ENCODE measurements at places on chromosomes 3 and 15.

GRCh38 chr3:56684029-56684428 is 964 bp upstream of the TASOR start:
- DNase-seq: no peak

DNA sequence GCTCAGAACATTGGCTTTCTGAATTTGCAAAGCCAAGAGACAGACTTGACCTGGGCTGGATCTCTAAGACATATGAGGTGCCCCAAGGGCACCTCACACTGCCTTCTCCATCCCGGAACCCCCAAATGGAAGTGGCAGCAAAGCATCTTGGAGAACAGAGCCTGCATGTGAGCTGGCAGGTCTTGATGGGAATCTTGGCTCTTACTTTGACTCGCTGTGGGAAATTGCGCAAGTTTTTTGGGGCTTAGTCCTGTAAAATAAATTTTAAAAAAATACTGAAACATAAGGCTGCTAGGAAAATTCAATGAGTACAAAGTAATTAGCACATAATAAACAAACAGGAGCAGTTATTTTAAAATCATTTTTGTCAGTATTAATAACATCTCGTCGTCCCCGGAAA is 13.7 kb upstream of the SEC22A start:
- DNase-seq: no peak

GRCh38 chr15:59203657-59204056 is 3.0 kb upstream of the LDHAL6B start:
- no peak for DNase-seq

DNA sequence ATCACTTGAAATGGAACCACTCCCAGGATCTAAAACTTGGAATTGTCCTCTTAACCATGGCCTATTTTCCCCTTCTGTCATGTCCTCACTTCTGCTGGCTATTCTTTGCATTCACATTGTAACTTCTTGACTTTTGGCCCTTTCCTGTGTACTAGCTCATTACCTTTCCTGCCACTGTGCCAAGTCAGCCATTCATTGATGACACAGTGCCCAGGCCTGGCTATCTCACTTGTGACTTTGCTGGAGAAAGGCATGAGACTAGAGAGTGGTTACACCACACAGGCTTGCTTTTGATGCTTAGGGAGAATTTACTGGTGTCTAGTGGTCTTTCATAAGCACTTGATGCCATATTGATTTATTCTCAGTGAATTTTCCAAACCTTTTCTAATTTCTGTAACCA is 101.1 kb downstream of the NR1D2 start:
- no peak for DNase-seq

DNA sequence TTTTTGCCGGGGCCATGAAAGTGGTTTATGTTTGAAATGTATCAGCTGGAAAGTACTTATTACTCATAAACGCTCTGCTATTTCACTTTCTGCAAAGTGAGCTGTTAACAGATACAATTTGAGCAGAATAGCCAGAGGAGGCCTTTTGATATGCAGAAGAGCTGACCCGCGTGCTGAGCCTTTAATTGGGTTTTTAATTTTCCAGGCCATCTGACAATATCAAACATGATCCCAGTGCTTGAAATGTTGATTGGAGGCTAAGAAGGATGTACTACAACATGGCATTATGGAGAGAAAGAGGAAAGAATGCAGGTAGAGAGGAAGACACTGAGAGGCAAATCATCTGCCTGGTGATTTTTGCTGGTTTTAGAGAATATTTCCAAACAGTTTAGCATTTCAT is 261.3 kb upstream of the MEIS2 start:
- no peak for DNase-seq

- no peak for DNase-seq
Measured at GRCh38 chr15:53328341-53328740, 431.1 kb downstream of the WDR72 start.

DNA sequence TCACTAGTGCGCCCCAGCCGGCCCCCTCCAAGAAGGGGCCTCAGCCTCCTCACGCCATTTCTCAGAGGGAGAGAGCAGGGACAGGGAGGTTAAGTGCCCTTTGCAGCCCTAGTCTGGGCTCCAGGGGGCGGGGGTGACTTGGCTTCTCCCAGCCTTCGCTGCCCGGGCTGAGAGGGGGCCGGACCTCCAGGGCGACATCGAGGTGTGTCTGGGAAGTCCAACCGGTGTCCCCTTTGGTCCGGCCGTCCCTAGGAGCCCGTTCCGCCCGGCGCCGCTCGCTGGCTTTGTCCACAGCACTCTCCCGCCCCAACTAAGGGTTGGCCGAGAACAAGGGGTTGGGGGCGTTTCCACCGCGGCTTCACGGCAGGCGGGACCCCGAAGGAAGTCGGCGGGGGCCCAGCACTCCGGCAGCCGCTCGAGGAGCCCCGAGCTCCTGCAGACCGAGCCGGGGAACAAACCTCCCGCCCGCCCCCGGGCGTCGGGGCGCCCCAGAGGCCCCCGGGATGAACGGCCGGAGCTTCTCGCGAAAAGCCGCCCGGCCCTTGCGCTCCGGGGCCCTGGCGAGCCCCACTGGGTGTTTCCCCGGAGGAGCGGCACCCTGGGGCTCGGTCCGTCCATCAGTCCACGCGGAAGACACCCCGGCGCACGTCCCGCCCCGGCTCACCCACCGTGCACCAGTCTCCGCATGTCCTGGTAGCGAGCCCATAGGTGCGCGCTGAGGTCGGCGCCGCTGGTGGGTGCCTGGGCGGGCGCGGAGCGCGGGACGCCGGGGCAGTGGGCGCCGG is 627 bp downstream of the NT5DC2 start:
- DNase-seq: no peak

GRCh38 chr15:66893294-66893693 is 172.1 kb upstream of the SMAD3 start:
- no peak for DNase-seq

DNA sequence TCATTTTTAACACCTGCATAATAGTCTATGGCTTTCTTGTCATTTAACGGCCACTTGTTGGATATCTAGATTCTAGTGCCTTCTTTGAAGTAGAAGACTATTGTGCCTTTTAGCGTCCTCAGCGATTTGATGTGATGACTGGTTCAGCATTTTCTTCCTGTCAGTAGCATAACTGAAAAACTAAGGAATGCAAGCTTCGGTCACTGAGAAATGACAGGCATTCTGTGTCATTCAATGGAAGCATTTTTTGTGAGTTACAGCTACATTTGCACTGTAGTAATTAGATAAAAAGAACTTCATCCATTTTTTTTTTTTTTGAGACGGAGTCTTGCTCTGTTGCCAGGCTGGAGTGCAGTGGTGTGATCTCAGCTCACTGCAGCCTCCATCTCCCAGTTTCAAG is 10.3 kb downstream of the NEK11 start:
- no peak for DNase-seq

GRCh38 chr3:100260081-100260684 is 609 bp upstream of the TBC1D23 start:
- no peak for DNase-seq

GRCh38 chr3:27503526-27503925 is 19.3 kb upstream of the SLC4A7 start:
- no peak for DNase-seq

- DNase-seq: no peak
Measured at GRCh38 chr3:159451482-159451881, 537.2 kb upstream of the IL12A start.

DNA sequence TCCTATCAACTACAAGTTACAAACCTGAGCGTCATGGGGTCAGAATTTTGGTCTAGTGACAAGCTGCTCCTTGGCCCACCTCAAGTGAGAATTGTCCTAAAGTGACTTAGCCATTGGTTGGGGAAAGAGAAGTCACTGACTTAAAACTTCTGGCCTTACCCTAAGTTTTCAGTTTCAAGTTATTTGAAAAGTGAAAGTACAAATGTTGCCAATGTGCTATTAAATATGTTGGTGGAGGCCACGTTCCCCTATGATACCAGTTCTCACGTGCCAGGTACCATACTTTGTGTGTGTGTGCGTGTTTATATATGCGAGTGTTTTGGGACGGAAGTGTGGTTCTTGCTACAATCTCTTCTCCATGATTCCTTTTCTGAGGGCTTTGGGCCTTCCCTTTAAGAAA is 22.6 kb upstream of the RASGRP1 start:
- no peak for DNase-seq

- no peak for DNase-seq
Measured at GRCh38 chr3:32705232-32705631, 20.2 kb downstream of the CNOT10 start.

DNA sequence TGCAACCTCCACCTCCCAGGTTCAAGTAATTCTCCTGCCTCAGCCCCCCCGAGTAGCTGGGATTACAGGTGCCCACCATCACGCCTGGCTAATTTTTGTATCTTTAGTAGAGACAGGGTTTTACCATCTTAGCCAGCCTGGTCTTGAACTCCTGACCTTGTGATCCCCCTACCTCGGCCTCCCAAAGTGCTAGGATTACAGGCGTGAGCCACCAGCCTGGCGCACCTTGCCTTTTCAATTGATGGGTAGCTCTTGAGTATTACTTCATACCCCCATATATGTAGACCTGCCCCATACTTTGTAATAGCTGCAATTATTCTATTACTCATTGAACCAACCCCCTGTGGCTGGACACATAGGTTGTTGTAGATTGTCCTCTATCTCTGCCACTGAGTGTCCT is 101.3 kb downstream of the LRRK1 start:
- DNase-seq: no peak

DNA sequence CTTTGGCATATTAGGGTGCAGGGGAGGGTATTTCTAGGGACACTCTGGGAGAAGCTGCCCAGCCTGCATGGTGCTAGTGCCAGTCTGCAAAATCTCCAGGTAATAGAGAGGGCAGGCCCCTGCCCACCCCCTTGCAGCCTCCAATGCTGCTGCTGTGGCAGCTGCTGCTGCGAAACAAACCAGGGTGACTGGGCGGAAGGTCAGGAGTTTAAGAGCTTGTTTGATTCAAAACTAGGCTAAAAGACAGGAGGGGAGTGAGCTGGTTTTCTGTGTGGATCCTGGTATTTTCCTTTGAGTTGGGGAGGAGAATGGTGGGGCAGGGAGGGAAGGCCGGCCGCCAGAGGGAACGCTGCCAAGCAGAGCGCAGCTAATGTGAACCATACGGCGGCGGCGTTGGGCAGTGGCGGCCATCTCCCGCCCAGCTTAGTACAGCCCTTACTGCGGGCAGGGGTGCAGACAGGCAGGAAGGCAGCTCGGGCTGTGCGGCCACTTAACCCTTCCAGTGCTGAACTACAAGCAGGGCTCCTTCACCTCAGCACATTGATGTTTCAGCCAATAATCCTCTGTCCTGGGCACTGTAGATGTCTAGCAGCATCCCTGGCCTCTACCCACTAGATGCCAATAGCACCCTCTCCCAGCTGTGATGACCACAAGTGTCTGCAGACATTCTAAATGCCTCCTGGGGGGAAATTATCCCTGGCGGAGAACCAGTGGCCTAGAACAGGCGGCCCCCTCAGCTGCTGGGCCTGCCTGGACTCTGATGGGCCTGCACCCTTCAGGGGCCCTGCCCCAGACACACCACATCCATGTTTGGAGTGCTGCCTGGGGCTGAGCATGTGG is 125.7 kb downstream of the EEFSEC start:
- no peak for DNase-seq

DNA sequence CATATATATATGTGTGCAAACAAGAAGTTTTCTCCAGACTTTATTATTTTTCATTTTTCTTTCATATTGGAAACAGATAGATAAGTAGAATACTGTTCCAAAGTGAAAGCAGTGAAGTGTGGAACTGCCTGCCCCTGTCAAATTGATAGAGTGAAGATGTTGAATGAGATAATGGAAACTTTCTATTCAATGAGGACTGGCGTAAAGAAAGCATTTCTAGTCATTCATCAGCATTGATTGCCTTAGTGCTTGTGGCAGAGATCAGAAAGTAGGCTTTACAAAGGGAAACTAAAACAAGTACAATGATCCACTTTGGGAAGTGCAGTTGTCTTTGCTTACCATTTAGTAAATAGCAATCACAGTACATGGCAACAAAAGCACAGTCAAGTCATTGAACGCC is 300.0 kb downstream of the CADM2 start:
- no peak for DNase-seq

- DNase-seq: no peak
Measured at GRCh38 chr15:99084965-99085364, 19.9 kb upstream of the SYNM start.

- DNase-seq: no peak
Measured at GRCh38 chr15:79952329-79952728, 18.7 kb downstream of the BCL2A1 start.

- no peak for DNase-seq
Measured at GRCh38 chr3:58013973-58014649, 5.9 kb downstream of the FLNB start.

DNA sequence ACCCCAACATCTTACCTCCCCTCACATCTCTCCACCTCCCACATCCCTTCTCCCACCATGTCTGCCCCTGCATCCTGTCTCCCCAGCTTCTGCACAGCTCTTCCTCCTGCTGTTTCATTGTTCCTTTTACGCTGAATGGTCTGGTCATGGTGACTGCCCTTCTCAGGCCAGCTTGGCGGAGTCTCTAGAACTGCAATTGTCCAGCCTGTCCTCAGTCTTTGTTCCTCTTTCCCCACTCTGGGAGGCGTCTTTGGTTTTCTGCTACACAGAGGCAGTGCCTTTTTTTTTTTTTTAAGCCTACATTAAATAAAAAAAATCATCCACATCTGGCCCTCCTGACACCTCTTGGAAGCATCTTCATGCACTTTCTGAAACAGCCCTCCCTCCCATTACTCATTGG is 49.1 kb upstream of the SEC22A start:
- DNase-seq: no peak

- no peak for DNase-seq
Measured at GRCh38 chr3:116199063-116199462, 246.2 kb downstream of the LSAMP start.

DNA sequence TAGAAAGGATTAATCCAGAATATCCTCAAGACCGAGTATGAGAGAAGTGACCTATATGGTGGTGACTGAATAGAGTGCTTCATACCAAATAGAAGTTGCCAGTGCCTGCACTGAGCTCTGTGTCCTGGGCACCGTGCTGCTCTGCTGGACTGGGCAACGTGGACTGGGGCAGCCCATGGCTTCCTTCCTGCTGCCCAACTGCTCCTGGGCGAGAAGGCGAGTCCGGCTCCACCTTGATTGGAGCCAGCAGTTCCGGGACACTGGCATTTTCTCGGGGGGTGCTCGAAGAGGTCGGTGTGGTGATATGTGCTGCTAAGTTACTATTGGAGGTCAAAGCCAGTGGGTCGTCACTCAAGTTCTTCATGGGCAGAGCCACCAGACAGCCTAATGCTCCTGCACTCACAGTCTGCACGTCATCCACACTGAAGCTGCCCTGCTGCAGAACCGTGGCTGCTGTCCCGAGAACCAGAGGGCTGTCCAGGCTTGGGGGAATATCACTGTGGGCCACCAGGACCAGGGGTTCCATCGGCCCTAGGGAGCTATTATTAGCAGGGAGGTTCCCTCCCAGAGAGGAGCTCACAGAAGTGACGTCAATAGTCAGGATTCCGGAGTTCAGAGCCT is 14.1 kb downstream of the ZXDC start:
- no peak for DNase-seq

DNA sequence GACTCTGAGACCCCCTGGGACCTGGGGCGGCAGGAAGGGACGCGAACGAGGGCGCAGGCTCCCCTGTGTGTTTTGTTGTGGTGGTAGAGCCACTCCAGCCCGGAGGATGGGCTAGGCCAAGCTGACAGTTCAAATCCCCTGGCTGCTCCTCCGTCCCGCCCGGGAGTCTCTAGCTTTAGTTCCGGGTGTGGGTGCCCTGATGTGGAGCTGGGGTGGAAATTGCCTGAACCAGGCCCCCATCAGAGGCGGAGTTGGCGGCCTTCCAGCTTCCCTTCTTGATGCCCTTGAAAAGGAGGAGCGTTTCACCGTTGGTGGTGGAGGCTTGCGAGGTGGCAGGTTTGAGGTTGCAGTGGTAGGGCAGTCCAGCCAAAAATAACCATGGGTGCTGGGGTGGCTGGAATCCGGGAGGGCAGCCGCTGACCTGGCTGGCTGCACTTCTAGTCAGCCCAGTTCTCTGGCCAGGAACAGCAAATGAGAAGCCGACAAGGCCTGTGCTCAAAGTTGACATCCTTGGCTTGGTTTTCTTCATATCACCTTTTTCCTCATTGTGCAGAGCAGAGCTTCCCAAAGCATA is 817 bp downstream of the CLK3 start:
- no peak for DNase-seq
